Dorsolateral prefrontal cortex (tissue), 122 donors: ENCODE measurements at places on chromosomes 13 and 19.

DNA sequence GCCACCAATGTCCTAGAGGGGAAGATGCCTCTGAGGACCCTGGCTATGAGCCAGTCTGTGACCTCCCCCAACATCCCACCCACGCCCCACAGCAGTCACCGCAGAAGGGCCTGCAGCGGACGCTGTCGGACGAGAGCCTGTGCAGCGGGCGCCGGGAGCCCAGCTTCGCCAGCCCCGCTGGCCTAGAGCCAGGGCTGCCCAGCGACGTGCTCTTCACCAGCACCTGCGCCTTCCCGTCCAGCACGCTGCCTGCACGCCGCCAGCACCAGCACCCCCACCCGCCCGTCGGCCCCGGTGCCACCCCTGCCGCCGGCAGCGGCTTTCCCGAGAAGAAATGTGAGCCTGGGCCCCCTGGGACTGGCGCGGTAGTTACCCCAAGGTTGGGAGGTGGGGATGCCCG lies 30.6 kb downstream of the DPF1 start:
- DNase-seq, result no peak

DNA sequence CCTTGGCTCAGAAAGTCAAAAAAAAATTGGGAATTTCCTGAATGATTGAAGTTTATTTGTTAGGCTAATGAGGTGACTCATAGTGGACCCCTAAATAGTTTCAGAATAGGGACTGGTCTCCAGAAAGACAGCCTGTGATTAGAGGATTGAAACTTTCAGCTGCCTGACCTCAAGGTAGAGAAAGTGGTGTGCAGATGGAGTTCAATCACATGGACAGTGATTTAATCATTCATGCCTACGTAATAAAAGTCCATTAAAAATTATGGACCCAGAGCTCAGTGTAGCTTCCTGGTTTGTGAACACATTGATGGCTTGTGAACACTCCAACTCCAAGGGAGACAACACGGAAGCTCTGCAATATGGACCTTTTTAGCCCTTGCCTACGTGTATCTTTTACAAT lies 533.2 kb upstream of the PCDH9 start:
- no peak for DNase-seq

GRCh38 chr19:40831502-40832430 lies 18.5 kb downstream of the CYP2A6 start:
- no peak for DNase-seq

GRCh38 chr13:59842507-59842906 lies 321.2 kb downstream of the DIAPH3 start:
- no peak for DNase-seq

GRCh38 chr13:110018009-110018408 lies 231.6 kb upstream of the IRS2 start:
- no peak for DNase-seq
